ENCODE measurements at places on chromosomes 12 and 14.

- no peak for DNase-seq
Observed at GRCh38 chr12:4099276-4099675, 174.3 kb upstream of the CCND2 start.

GRCh38 chr12:56537546-56537945 lies 15.9 kb downstream of the RBMS2 start:
- no peak for DNase-seq

DNA sequence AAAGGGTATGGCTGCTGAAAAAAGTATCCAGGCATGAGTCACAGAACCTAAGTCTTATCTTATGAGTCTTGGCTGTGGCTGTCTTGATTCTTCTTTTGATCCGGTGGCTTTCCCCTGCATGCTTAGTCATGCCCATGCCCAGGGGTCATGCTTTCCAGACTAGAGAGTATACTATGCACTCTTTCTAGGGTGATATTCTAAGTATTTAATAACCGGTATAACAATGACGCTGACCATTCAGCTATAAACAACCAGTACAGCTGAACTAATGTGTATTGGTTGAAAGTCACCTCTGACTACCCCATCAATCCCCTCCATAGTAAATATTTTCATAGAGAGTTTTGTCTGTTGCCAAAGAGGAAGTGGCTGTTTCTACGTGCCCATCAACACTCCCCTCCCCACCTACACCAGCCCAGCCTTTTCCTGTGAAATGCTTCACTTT lies 34.7 kb upstream of the NRXN3 start:
- DNase-seq, result no peak

GRCh38 chr12:14886271-14886670 lies 617 bp upstream of the MGP start:
- DNase-seq, result no peak

- DNase-seq, result no peak
Observed at GRCh38 chr12:38880288-38880687, 25.1 kb downstream of the CPNE8 start.

GRCh38 chr14:73027984-73028383 lies 1.1 kb upstream of the ZFYVE1 start:
- no peak for DNase-seq

- no peak for DNase-seq
Observed at GRCh38 chr12:52667509-52667908, 12.7 kb downstream of the KRT1 start.

DNA sequence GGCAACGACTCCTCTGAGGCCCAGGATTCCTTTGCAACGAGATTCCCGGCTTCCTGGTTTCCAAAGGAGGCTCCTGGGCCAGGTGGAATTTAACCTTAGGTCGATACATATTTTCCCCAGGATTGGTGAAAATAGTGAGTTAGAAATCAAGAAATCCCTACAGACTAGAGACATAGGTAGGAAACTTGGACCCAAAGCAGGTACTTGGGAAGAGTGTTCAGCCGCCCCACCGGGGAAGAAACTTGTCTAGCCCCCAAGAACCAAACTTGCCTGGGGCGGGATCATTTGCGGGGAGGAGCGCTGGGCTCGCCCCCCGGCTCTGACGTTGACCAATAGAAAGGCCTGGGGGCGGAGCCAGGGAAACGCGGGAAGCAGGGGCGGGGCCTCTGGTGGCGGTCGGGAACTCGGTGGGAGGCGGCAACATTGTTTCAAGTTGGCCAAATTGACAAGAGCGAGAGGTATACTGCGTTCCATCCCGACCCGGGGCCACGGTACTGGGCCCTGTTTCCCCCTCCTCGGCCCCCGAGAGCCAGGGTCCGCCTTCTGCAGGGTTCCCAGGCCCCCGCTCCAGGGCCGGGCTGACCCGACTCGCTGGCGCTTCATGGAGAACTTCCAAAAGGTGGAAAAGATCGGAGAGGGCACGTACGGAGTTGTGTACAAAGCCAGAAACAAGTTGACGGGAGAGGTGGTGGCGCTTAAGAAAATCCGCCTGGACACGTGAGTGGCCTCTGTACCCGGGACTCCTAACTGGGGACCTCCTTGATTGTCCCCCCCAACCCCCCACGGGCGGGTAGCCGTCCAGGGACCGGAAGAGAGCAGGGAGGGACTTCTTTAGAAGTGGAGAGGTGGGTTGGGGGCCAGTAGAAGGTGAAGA lies at the start of gene CDK2:
Gene CDK2, plus strand, starts transcription at position 423 of the 874 bp plus-strand sequence. Its CDS starts 179 bp downstream, at position 602.
- peak; percentile 88 for DNase-seq

DNA sequence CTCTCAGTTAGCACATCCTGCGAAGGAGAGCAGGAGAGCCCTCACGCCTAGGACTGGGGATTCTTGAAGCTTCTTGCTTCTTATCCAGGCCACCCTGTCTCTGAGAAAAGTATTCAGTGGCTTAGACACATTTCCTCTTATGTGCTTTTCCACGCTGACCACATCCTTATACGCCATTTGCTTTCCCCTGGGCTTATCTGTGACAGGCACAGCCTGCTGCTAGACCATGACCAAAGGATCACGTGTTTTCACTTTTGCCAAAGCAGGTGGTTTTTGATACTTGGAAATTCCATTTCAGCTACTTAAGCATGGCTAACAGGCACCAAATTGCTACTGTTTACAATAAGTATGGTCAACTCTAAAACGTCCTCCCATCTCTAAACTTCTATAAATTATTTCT lies 587.4 kb downstream of the AACS start:
- DNase-seq, result no peak

Measured in stimulated activated CD8-positive, alpha-beta memory T cell treated with anti-CD3 and anti-CD28 coated beads, Interleukin-15, amount 100 ng/mL, for 24 hours (primary cell).